Neural crest cell (in vitro differentiated cells): ENCODE measurements at places on chromosomes 1 and 21. TPM values are rescaled to one million over a fixed set of nuclear protein-coding genes. Genes with fewer than 3 reads are reported as not detected.

DNA sequence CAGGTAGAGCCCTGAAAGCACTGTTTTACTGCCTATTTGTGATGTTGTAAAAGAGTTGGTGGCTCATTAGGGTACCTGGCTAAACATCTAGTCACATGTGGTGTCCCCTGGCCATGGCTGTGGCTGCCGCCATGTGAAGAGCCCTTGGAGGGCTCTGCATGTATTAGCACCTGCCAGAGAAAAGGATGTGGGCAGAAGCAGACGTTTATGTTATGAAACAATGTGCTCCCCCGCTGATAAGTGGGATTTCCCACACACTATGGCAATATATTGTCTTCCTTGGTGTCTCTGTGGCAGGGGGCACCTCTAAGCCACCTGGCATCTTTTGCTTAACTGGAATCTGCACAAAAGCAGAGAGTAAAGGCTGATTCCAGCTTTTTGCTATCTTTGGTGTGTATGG lies 9.6 kb downstream of the TENT5C start:
- no peak for DNase-seq

GRCh38 chr1:233394860-233395717 lies 67.6 kb downstream of the MAP3K21 start:
- DNase-seq: peak; percentile 33

The SLC45A3 gene
- total RNA-seq: 13.1 and 14.0 TPM in 2 replicates

The KIF14 gene
- total RNA-seq: 22.0 and 23.7 TPM in 2 replicates

The DNAH14 gene
- 31.0 and 32.0 TPM in 2 replicates for total RNA-seq

The ST6GALNAC3 gene
- total RNA-seq: 19.4 and 22.0 TPM in 2 replicates

The INSRR gene
- total RNA-seq: 0.07 TPM in 1 of 2 replicates, not detected in the other

- DNase-seq: no peak
Measured at GRCh38 chr1:19357299-19357986, 45.3 kb downstream of the SLC66A1 start.

The SKI gene
- 58.9 and 62.0 TPM in 2 replicates for total RNA-seq

The ZNF436 gene
- total RNA-seq: 9.2 and 10.0 TPM in 2 replicates

DNA sequence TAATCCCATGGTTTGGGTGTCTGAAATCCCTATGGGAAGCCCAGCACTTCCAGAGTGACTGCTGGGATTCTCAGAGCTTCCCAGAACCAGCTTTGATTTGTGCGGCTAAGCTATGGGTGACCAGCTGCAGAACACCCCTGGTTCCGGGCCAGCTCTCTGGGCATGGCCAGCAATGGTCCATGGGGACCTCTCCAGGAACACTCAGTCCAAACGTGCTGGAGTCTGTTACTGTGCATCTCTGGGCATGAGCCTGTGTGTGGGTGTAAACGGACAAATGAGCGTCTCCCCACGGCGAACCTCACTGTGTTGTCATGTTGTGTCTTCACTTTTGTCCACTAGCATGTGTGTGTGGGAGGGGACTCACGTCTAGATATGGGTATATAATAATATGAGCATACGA lies 54.4 kb downstream of the MAB21L3 start:
- DNase-seq: no peak
